WERI-Rb-1 (cell line): ENCODE measurements at places on chromosomes 2 and 18.

DNA sequence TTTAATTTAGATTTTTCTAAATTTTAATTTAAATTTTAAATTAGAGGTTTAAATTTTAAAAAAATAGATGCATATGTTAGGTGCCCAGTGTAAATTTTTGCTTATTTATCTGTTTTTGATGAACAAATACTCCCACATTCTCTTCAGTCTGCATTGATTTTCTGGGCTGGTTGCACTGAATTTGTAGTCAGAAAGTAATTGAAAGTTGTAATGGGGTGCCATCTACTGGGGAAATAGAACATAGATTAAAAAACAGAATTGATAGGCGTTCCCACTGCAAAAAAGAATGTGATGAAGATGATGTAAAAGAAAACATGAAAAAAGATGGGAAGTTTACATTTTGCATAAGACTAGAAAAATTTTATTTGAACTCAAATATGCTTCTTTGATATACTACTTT lies 51.7 kb upstream of the CCDC85A start:
- no peak for DNase-seq

GRCh38 chr2:27929916-27930486 lies 39.5 kb downstream of the BABAM2 start:
- no peak for DNase-seq

- no peak for DNase-seq
Observed at GRCh38 chr2:29475499-29475898, 360.3 kb downstream of the CLIP4 start.

GRCh38 chr2:208255557-208256106 lies 761 bp upstream of the IDH1 start:
- no peak for DNase-seq

GRCh38 chr2:200797242-200797770 lies 14.4 kb upstream of the BZW1 start:
- no peak for DNase-seq

GRCh38 chr18:44627280-44627679 lies 53.4 kb upstream of the SETBP1 start:
- no peak for DNase-seq

GRCh38 chr2:12341215-12341614 lies 375.5 kb upstream of the TRIB2 start:
- no peak for DNase-seq

- no peak for DNase-seq
Observed at GRCh38 chr2:233240897-233241296, 10.6 kb upstream of the ATG16L1 start.
